ENCODE measurements at places on chromosomes 12 and 14.

GRCh38 chr12:120181991-120182631 lies 12.4 kb downstream of the GCN1 start:
- peaks cover 27% of the 10 kb centered on the region for H3K36me3 ChIP-seq
- H3K27ac ChIP-seq, result no peak overlapping the region
- H3K4me3 ChIP-seq, result no peak overlapping the region
- H3K27me3 ChIP-seq, result no peaks in the 10 kb centered on the region

- H3K4me1 ChIP-seq, result peaks cover 13% of the 10 kb centered on the region
- no peak overlapping the region for H3K4me3 ChIP-seq
- DNase-seq, result no peak
- H3K27ac ChIP-seq, result no peak overlapping the region
- H3K36me3 ChIP-seq, result peaks cover 5% of the 10 kb centered on the region
Measured at GRCh38 chr12:89238593-89238992, 113.7 kb downstream of the DUSP6 start.

- no peak for DNase-seq
- no peaks in the 10 kb centered on the region for H3K4me1 ChIP-seq
- no peaks in the 10 kb centered on the region for H3K27me3 ChIP-seq
- H3K27ac ChIP-seq, result no peak overlapping the region
- no peaks in the 10 kb centered on the region for H3K36me3 ChIP-seq
Measured at GRCh38 chr12:38386205-38386985, 69.8 kb downstream of the ALG10B start.

- H3K27me3 ChIP-seq, result peaks cover 41% of the 10 kb centered on the region
- peak overlapping the region; percentile 95 for H3K27ac ChIP-seq
- peaks cover 2% of the 10 kb centered on the region for H3K36me3 ChIP-seq
- H3K4me1 ChIP-seq, result peaks cover 33% of the 10 kb centered on the region
- H3K4me3 ChIP-seq, result peak overlapping the region; percentile 95
Measured at GRCh38 chr14:96039633-96040311, 610 bp downstream of the C14orf132 start.

GRCh38 chr12:59407799-59408198 lies 188.0 kb upstream of the SLC16A7 start:
- no peak overlapping the region for H3K27ac ChIP-seq
- no peak for DNase-seq
- H3K4me1 ChIP-seq, result peaks cover 8% of the 10 kb centered on the region
- H3K36me3 ChIP-seq, result no peaks in the 10 kb centered on the region
- H3K27me3 ChIP-seq, result no peaks in the 10 kb centered on the region

- DNase-seq, result no peak
- H3K4me1 ChIP-seq, result peaks cover 63% of the 10 kb centered on the region
- no peaks in the 10 kb centered on the region for H3K27me3 ChIP-seq
- H3K4me3 ChIP-seq, result no peak overlapping the region
- H3K36me3 ChIP-seq, result no peaks in the 10 kb centered on the region
- H3K27ac ChIP-seq, result no peak overlapping the region
Measured at GRCh38 chr14:68384881-68385280, 408.0 kb downstream of the ZFP36L1 start.

GRCh38 chr12:46124132-46124847 lies 133.9 kb upstream of the SCAF11 start:
- no peak overlapping the region for H3K4me3 ChIP-seq
- no peak for DNase-seq
- no peaks in the 10 kb centered on the region for H3K36me3 ChIP-seq
- peaks cover 50% of the 10 kb centered on the region for H3K27me3 ChIP-seq

DNA sequence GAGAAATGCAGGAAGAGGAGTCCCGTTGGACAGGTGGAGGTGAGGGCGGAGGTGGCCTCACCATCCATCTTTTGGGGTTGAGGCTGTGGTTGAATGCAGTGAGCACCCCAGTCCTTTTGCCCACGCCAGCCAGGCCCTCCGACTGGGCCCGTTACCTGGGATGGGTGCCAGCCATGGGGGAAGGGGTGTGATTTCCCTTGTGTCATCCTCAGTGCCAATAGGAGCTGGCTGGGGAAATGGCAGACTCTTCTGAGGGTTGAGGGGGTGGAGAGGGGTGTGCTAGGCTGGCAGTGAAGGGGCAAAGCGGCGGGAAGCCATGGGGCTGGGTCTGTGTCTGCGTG lies 9.6 kb downstream of the KCNH3 start:
- DNase-seq, result no peak
- H3K27me3 ChIP-seq, result peaks cover 37% of the 10 kb centered on the region
- H3K4me3 ChIP-seq, result no peak overlapping the region
- H3K27ac ChIP-seq, result no peak overlapping the region
- peaks cover 20% of the 10 kb centered on the region for H3K4me1 ChIP-seq
- H3K36me3 ChIP-seq, result no peaks in the 10 kb centered on the region

GRCh38 chr12:47413806-47414205 lies 292.0 kb downstream of the RPAP3 start:
- peaks cover 5% of the 10 kb centered on the region for H3K4me1 ChIP-seq
- H3K27ac ChIP-seq, result no peak overlapping the region
- H3K4me3 ChIP-seq, result no peak overlapping the region
- peaks cover 8% of the 10 kb centered on the region for H3K27me3 ChIP-seq

DNA sequence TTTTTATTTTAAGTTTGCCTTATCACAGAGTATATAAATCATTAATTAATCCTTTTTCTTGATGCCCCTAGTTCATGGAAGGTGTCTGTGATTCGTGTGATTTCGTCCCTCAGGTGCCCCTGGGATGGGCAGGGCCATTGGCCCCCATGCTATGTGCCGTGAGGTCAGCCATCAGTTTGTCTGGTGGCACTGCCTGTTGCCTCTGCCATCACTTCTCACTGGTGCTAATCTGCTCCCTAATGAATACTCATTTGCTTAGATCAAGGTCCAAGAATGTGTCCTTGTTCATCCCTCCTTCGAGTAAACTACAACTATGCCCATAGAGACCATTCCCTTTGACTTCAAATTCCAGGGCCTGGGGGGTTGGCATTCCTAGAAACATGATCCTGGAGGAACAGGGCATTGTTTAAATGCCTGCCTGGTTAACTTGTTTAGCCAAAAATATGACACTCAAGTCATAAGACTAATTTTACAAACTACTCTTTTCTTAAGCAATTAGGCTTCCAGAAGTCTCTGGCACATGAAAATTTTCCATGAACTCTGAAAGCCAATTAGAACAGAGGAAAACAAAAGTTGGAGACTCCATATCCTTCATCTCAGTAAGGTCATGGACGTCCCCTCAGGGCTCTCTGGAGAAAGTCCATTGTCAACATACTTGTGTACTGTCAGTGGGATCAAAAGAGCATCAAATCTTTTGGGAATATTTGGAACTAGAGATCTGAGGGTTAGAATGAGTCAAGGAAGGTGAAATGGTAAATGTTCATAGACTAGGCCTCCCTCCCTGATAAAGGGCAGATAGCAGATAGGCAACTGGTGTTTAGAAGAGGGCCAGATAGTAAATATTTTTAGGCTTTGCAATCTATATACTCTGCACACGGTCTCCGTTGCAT lies 90.9 kb upstream of the PLXNC1 start:
- H3K4me1 ChIP-seq, result peaks cover 16% of the 10 kb centered on the region
- DNase-seq, result no peak
- H3K27me3 ChIP-seq, result no peaks in the 10 kb centered on the region
- H3K36me3 ChIP-seq, result no peaks in the 10 kb centered on the region

DNA sequence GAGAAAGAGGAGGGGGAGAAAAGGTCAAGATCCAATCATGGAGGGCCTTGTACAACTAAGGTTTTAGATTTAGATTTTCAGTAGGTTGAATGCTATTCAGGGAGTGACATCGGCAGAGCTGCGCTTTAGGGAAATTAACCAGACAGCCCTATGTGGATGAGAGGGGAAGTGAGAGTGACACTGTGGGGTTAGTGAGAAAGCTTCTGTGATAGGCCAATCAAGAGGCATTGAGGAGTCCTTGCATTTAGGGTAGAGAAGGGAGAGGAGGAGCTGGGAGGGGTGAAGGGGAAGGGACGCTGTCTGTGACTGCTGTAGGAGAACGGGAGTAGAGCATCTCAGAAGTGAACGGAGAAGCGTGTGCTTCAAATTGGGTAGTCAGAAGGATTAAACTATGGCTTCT lies 3.4 kb downstream of the HSD17B6 start:
- H3K36me3 ChIP-seq, result no peaks in the 10 kb centered on the region
- no peaks in the 10 kb centered on the region for H3K27me3 ChIP-seq
- H3K4me3 ChIP-seq, result no peak overlapping the region
- DNase-seq, result no peak
- peaks cover 4% of the 10 kb centered on the region for H3K4me1 ChIP-seq
- no peak overlapping the region for H3K27ac ChIP-seq

DNA sequence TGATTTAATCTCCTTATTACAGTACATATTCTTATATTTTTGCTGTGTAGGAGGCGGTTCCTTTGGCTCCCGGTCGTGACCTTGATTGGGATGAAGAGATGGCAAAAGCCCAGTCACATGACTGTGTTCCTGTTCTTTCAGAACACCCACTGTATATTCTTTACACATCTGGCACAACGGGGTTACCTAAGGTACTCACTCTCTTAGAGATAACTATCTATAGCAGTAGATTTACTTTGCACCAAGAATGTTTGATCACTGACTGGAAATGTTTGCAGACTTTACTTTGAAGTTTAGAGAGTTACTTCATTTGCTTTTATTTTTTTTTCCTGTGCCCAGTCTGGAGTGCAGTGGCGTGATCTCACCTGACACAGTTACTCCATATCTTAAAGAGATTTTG lies 65.2 kb downstream of the ACSS3 start:
- peaks cover 9% of the 10 kb centered on the region for H3K36me3 ChIP-seq
- no peak for DNase-seq
- no peak overlapping the region for H3K27ac ChIP-seq

GRCh38 chr14:24051176-24051788 lies 527 bp upstream of the CARMIL3 start:
- peak overlapping the region; percentile 71 for H3K4me3 ChIP-seq
- H3K27ac ChIP-seq, result no peak overlapping the region
- peak; percentile 6 for DNase-seq
- H3K4me1 ChIP-seq, result peaks cover 14% of the 10 kb centered on the region

- peak overlapping the region; percentile 24 for H3K4me3 ChIP-seq
- H3K36me3 ChIP-seq, result no peaks in the 10 kb centered on the region
- DNase-seq, result no peak
- H3K27ac ChIP-seq, result peak overlapping the region; percentile 76
- no peaks in the 10 kb centered on the region for H3K27me3 ChIP-seq
- H3K4me1 ChIP-seq, result peaks cover 65% of the 10 kb centered on the region
Measured at GRCh38 chr12:105721891-105722290, 391.4 kb downstream of the C12orf75 start.

DNA sequence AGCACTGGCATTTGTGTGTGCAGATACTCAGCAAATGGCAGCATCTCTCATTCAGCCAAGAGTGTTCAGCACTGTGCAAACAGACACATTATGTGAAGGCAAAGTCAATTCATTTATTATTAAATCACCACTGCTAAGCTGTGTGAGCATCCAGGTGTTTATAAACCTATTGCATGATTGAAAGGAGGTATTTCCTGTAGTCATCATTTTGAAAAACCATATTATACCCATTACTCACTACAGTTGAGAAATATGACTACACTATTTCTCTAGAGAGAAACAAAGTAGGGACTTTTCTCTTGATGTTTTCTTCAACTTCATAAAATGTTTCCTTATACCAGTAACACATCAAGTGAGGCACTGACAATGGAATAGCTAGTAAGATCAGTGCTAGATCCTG lies 13.7 kb downstream of the SPX start:
- H3K4me1 ChIP-seq, result no peaks in the 10 kb centered on the region
- no peaks in the 10 kb centered on the region for H3K27me3 ChIP-seq
- DNase-seq, result no peak
- no peaks in the 10 kb centered on the region for H3K36me3 ChIP-seq

GRCh38 chr12:90074086-90074485 lies 365.4 kb upstream of the ATP2B1 start:
- H3K4me1 ChIP-seq, result peaks cover 11% of the 10 kb centered on the region
- no peak for DNase-seq
- H3K4me3 ChIP-seq, result no peak overlapping the region
- peaks cover 3% of the 10 kb centered on the region for H3K36me3 ChIP-seq
- no peaks in the 10 kb centered on the region for H3K27me3 ChIP-seq

DNA sequence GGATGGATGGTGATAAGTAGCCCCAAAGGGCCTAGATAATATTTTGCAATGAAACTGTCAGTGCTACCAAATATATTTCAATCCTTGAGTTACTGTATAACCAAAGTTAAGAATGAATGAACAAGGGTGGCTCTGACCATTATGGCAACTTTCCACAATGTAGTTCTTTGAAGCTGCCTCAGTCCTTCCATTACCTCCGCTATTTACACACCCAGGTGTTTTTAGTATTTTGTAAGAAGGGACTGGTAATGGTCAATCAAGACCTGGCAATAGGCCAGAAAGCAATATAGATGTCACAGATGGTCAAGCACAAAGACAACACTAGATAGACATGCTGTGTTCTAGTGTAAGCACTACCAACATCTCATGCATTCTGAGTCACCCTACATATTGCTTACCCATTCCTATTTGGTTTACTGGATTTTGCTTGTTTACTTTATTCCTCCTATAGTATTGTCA lies 16.3 kb downstream of the DUSP16 start:
- H3K27me3 ChIP-seq, result no peaks in the 10 kb centered on the region
- H3K4me3 ChIP-seq, result no peak overlapping the region
- no peaks in the 10 kb centered on the region for H3K36me3 ChIP-seq
- peaks cover 19% of the 10 kb centered on the region for H3K4me1 ChIP-seq

DNA sequence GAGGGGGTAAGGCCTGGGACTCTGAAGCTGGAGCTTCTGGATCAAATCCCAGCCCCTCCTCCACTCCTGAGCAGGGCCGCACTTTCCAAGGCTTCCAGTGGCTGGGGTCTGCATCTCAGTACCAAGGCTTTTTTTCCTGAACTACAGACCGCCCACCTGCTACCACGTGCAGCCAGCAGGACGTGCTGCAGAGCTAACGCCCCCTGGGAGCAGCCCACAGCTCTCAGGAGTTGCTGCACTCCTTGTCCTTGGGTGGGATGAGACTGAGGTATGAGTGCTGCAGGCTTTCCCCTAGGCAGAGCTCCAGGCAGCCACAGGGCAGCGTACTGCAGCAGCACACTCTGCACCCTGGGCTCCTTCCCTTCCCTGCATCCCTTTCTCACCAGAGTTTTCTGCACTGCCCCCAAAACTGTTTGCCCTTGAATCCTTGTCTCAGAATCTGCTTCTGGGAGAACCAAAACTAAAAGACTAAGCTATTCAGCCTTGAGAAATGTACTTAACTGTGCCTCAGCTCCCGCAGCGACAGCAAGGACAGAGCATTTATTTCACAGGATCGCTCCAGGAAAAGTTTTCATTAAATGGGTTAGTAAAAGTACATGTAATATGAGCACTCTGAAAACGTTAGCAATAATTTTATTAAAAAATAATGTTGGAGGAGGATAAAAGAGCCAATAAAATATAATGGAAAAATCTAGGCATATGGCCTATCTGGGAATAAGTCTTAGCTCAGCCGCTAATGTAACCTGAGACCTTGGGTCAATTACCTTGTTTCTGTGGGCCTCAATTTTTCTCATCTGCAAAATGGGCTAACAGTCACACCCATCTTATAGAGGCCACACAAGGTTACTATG lies 25.5 kb downstream of the RBM19 start:
- no peak for DNase-seq
- H3K36me3 ChIP-seq, result peaks cover 5% of the 10 kb centered on the region
- H3K27ac ChIP-seq, result no peak overlapping the region
- no peak overlapping the region for H3K4me3 ChIP-seq

GRCh38 chr12:105622220-105622619 lies 291.7 kb downstream of the C12orf75 start:
- no peak overlapping the region for H3K27ac ChIP-seq
- peaks cover 2% of the 10 kb centered on the region for H3K36me3 ChIP-seq
- H3K4me1 ChIP-seq, result peaks cover 26% of the 10 kb centered on the region
- no peaks in the 10 kb centered on the region for H3K27me3 ChIP-seq

GRCh38 chr14:57268161-57269069 lies at the start of the genes AP5M1 and EXOC5:
Gene AP5M1 (plus strand): TSS chr14:57268971. CDS start chr14:57269315, 344 bp downstream.
Gene EXOC5 (minus strand): TSS chr14:57268905. CDS start chr14:57268648, 257 bp downstream.
- H3K27me3 ChIP-seq, result no peaks in the 10 kb centered on the region
- peak; percentile 89 for DNase-seq
- peaks cover 3% of the 10 kb centered on the region for H3K36me3 ChIP-seq
- H3K4me3 ChIP-seq, result peak within 1 kb of the TSS; percentile 100
- peaks cover 59% of the 10 kb centered on the region for H3K4me1 ChIP-seq
- H3K27ac ChIP-seq, result peak within 1 kb of the TSS; percentile 100

- H3K4me1 ChIP-seq, result no peaks in the 10 kb centered on the region
- H3K27me3 ChIP-seq, result no peaks in the 10 kb centered on the region
- no peak overlapping the region for H3K4me3 ChIP-seq
- H3K27ac ChIP-seq, result no peak overlapping the region
Measured at GRCh38 chr12:28946361-28946760, 202.7 kb upstream of the FAR2 start.

Data from neural crest cell (in vitro differentiated cells).